ENCODE measurements at places on chromosomes 3 and 15.

DNA sequence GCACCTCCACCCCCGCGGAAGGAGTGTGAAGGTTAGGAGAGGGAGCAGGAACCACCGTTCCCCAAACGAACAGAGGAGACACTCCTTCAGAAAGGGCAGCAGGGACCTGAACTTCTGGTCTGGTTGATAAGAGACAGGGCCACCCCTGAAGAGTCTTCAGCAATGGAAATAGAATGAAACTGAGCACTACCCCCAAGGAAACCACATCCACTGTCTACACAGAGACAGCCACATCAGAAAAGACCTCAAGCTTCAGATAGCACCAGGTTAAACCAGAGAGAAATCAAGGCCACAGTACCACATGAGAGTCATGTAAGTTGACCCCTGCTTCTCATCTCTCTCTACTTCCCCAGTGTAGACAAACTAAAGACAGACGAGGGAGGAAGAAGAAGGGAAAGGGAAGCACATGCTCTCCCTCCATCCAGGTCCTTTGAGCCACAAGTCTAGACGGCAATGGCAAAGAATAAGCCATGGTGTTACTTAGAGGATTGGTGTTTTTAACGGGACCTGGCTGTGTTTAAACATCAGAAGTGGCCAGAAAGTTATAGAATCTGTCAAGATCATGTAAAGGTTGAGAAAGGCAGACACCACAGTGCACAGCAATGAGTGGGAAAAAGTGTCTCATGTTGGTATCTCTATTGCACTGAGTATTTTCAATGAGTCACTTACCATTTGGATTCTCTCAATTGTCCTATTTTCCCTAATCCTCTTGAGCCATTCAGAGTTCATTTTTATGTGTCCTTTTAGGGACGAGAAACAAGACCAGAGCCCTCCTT is 31.4 kb upstream of the CTNNB1 start:
- DNase-seq, result peak; percentile 75

GRCh38 chr15:98561169-98561941 is 87.0 kb upstream of the IGF1R start:
- no peak for DNase-seq

DNA sequence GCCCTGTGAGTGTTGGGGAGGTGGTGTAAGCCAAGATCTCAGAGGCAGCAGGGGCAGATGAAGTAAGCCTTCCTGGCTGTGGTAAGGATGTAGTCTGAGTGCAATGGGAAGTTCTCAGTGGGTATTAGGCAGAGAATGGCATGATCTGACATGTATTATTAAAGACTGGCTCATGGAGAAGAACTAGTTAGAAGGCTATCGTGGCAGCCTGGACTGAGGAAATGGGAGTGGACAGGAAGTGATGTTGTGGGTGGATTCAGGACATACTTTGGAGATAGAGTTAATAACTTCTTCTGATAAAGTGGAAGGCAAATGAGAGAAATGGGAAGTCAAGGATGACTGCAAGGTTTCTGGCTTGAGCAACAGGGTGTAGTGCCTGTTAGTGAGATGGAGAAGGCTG is 250.9 kb upstream of the CFAP20DC start:
- peak; percentile 45 for DNase-seq

DNA sequence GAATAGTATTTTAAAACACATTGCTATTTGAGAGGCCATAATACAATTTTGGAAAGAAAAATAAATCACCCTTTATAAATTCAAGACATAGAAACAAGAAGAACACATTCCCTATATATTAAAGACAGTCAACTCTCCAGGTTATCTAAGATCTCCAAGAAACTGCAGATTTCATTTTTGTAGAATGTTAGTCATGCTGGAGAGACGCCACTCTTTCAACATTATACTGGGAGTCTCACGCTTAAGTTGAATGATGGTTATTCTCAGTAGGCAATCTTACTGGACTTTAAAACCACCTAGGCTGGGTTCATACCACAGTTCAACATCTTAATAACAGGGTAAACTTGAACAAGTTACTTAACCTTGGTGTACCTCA is 3.6 kb upstream of the CHRM5 start:
- DNase-seq, result no peak

- no peak for DNase-seq
These were observed 249.9 kb upstream of the DNAJC19 start for GRCh38 chr3:181239441-181239840.

Data from hematopoietic multipotent progenitor cell treated with erythropoietin and hydrocortisone succinate and interleukin-3 and kit ligand, for 4 days (in vitro differentiated cells).